ENCODE measurements at places on chromosomes 3 and 15.

GRCh38 chr3:140341817-140342403 lies 336.0 kb upstream of the TRIM42 start:
- DNase-seq, result no peak

- DNase-seq, result no peak
These were observed 65.4 kb downstream of the SSR3 start for GRCh38 chr3:156489462-156489911.

- no peak for DNase-seq
These were observed 29.5 kb downstream of the FAM43A start for GRCh38 chr3:194715022-194715800.

DNA sequence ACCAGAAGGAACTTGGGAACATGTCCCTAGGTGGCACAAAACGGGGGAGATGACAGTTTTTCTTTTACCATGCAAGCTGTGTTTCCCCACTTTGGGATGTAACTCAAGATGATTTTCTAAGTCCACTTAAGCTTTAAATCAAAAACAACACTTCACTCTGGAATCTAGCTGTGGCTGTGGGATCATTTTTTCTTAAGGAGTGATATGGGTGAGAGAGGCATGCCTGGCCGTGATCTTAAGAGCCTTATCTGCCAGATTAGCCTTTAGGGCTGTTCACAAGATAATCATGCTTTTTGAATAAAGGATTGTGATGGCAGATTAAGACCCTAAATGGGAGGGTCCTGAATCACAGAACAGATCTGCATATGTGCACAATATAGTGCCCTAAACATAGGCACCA lies 384.8 kb upstream of the SEMA6D start:
- no peak for DNase-seq

DNA sequence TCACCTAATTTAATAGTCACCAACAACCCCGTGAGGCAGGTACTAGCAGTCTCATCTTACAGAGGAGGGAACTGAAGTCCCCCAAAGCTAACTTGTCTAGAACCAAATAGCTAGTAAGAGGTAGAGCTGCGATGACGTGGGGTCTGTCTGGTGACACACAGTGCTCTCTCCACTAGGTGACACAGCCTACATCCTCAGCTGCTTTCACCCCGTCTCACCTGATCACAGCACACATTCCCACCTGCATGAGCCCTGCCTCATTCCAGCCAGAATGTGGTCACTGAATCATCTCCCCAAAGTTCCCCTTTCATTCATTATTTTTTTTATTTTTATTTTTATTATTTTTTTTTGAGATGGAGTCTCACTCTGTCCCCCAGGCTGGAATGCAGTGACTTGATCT lies 21.3 kb upstream of the MAGEF1 start:
- no peak for DNase-seq

DNA sequence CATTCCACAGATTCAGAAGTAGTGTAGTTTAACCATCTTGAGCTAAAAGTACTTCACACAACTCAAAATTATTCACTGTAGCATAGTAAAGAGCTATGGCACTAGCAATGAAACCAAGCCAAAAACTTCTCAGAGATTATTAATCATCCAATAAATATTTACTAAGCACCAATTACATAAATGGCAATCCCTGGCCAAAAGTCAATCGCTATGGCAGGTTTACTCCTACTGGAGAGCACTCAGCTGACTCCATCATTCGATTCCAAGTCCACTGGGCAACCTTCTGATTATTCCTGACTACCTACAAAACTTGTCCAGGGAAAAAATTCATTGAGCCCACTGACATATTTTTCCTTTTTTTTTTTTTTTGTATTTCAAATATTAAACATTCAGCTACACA lies 23.9 kb downstream of the ATP13A3 start:
- DNase-seq, result no peak

DNA sequence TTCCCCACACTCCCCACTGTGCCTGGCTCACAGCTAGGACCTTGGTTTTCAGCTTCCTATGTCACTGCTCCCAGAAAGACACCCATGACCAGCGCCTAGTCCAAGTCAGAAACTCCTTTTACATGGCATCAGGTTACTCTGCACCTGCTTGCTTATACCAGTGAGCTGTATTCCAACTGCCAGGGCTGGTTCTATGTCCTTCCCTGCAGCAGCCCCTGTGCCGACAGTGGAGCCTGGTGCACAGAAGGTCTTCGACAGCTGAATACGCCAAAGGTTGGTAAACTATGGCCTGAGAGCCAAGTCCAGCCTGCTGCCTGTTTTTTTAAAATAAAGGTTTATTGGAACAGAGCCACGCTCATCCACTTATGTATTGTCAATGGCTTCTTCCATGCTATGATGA lies 102.5 kb downstream of the IQSEC1 start:
- DNase-seq, result no peak

GRCh38 chr3:113695786-113696645 lies at the start of gene USF3:
USF3 (minus strand) TSS chr3:113696642; CDS start chr3:113674878, 21,764 bp downstream.
- DNase-seq, result peak; percentile 70

DNA sequence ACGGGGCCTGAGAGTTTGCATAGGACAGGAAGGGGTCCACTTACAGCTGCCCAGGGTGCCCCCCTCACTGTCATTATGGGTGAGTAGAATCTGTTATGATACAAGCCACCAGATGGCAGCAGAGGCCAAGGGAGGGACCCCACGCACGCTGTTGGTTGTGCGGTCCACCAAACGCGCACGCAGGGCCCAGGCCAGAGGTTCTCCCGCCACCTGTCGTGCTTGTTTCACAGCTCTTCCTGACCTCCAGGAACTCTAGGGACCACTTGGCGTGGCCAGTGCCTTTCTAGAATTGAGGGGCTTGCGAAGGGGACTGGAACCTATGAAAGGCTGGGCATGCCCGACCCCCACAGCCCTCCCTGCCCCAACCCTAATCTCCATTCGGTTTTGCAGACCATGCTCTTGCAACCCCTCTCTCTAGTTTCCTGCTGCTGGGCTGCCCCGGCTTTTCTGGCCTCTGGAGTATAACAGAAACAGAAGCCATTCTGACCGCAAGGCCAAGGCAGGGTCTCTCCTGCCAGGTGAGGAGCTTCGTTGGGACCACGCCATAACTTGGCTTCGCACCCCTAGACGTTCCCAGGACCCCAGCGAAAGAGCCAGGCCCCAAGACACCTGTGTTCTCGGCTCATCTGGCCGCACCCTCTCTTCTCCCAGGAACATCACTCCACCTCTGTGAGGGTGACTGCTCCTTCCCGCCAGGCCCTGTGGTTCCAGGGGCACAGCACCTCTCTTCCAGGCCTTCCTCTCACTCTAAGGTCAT lies 46.0 kb downstream of the ALDH1L1 start:
- peak; percentile 15 for DNase-seq

DNA sequence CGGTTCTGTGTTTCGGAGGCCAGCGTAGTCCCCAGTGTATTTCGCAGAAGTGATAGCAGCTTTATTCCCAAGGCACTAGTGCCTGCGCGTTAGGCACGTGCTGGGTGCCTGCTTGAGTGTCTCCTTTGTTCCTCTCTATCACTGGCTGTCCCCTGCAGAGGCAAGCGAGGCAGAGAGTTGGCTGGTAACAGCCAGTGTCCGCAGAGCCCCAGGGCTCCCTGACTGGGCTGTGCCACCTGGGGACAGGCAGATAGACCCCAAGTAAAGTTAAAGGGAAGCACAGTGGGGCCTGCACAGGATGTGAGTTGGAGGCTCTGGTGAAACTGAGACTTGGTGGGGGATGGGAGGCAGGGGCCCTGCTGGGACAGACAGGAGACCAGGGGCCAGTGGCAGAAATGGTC lies 50.7 kb downstream of the APBA2 start:
- DNase-seq, result no peak

DNA sequence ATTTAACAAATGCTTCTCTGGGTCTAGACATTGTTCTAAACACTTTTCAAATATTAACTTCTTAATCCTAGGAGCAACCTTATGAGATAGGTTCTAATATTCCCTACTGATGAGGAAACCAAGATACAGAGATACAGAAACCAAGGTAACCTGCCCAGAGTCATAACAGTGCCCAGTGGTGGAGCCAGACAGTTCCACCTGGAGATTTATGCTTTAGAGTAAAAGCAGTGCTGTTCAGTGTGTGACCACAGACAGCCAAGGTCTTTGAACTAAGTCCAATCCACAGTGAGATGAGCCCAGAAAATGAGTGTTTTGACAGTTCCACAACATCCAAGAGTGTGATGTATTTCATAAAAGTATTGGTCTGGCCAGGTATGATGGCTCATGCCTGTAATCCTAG lies 105.2 kb upstream of the UMPS start:
- no peak for DNase-seq

DNA sequence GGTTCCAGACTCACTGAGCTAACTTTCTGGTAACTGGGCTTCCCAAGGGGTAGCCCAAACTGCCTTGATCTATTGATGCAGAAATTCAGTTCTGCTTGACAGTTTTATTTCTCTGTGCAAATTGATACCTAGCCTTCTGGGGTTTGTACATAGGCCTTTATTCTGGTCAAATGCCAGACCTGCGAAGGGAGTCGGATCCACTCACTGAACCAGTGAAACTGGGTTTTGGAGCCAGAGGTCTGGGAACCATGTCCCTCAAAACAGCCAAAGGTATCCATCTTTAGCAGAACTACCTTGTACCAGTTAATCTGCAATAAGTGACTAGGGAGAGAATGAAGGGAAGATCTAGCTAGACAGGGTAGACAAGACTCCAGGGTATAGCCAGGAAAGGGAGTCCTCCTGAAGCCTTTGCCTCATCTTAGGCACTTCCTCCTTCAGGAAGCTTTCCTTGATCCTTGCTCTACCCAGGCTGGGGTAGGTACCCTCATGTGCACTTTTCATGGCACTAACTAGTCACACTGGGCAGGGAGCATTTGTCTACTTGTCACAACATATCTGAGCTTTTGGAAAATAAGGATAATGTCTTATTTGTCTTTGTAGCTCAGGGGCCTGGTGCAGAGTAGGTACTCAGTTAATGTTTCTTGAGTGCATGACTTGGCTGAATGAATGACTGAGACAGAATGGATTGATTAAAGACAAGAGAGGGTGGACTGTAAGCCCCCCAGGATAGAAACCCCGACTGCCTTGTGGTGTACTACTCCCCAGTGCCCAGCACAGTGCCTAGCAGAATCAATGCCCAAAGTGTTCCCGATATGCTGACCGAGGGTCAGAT lies 1.4 kb upstream of the SNX33 start:
- no peak for DNase-seq

- DNase-seq, result no peak
These were observed 182.2 kb downstream of the CFAP20DC start for GRCh38 chr3:58867621-58868020.

GRCh38 chr3:121985846-121986245 lies 36.2 kb downstream of the ILDR1 start:
- no peak for DNase-seq

GRCh38 chr3:7518456-7518855 lies 657.5 kb downstream of the GRM7 start:
- no peak for DNase-seq

DNA sequence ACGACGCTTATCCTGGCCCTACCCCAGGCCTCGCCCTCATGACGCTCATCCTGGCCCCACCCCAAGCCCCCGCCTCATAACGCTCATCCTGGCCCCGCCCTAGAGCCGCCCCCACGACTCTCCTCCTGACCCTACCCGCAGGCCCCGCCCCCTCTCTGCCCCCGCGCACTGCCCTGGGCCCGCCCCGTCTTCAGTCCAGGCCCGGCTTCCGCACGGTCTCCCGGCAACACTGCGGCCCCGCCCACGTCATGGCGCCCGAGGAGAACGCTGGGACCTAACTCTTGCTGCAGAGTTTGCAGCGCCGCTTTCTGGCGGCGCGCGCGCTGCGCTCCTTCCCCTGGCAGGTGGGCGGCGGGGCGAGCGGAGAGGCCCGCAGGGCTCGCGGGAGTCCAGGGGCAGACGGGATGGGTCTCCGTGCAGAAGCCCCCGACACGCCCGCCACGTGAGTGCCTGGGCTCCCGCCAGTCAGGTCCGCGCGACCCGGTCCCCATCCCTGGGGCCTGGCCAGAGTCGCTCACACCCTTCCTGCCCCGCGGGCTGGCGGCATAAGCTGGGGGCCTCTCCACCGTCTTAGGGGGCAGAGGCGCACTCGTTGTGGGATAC lies 52.5 kb upstream of the ROPN1B start:
- DNase-seq, result peak; percentile 97

DNA sequence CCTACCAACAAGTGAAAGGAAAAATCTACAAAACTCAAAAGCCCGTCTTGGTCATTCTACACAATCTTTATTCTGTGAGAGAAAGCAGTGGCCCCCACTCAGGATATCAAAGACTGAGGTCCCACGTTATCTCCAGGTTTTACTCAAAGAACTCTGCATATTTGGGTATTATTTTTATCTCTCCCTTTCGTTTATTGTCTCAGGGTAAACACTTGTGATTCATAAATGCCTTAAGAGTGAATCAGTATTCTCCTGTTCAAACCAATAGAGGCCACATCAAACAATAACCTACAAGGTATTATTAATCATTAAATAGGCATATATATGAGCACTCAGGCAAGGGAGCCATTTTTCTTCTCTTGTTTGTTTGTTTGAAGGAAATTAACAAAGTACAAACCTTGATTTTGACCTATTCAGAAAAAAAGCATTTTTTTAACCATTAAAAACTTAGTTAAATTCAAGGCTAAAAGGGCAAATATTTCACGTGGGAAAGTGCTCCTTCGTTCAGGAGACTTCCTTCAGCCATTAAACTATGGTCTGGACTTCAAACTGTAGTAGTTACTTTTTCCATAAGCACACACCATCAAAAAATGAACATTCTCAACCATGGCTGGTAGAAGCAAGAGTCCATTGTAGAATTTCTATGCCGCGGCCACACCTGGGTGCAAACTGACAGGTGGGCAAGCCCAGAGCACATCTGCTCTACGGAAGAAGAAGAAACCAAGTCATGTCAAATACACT lies 13.9 kb upstream of the HES1 start:
- DNase-seq, result no peak

DNA sequence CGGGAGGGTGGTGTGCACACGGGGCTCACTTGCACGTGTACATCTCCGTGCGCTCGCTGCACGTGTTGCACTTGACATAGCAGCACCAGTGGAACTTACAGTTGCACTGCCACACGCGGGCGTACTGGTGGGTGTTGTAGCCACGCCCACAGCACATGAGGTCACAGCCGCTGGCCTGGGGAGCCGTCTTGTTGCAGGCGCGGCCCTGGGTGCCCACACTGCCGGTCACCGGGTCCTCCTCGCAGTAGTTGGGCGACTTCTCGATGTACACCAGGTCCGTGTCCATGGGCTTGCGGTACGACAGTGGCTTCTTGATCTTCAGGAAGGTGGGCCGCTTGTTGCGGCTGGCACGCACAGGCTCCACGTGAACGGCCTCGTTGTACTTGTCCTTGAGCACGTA lies 61.0 kb downstream of the WNT7A start:
- DNase-seq, result no peak

- DNase-seq, result no peak
These were observed 17.8 kb upstream of the UTS2B start for GRCh38 chr3:191348098-191348497.

DNA sequence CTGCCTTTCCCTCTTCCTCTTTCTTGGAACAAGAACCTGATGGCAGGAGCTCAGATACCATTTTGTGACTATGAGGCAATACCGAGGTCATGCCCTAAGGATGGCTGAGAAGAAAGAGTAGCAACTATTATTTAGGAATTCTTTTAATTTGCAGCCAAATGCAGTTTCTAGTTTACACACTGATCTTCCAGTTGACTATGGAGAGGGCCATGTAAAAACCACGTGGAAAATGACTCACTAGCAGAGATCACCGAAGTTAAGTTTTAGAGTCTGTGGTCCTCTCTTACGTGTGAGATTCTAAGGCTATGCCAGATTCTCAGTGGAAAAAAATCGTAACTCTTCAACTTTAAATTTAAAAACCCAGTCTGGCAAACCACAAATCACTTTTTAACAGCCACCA lies 7.8 kb downstream of the BNC1 start:
- DNase-seq, result no peak
